NCI-H526 treated with DMSO at 0.1 percent for 48 hours (cell line): ENCODE measurements at places on chromosomes 11 and 22.

- DNase-seq: no peak
Measured at GRCh38 chr11:38835966-38836365, 2237.9 kb upstream of the RAG2 start.

GRCh38 chr22:39703928-39704639, 133.5 kb downstream of the CACNA1I start:
- DNase-seq: no peak

DNA sequence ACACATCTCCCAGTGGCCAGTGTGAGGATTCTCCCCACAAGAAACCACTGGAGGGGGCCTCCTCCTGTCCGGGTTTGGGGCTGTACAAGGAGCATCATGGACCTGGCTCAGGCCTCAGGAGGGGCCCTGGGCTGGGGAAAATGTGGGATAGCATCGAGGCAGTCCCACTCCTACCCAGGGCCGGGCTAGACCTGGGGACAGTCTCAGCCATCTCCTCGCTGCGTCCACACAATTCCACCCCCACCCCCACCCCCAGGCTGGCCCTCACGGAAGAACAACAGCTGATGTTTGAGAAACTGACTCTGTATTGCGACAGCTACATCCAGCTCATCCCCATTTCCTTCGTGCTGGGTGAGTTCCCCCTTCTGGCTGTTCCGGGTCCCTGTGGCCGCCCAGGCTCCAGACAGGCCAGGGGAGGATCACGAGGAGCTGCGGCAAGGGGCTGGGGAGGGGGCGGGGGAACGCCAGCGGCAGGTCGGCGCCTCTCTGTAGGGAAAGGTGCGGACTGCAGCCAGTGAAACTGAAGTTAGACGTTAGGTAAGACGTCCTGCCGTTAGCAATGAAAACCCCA, 4.8 kb downstream of the BEST1 start:
- DNase-seq: no peak

- no peak for DNase-seq
Measured at GRCh38 chr11:68950270-68950669, 30.5 kb downstream of the MRGPRD start.

GRCh38 chr11:85481862-85482261, 145.3 kb downstream of the DLG2 start:
- DNase-seq: no peak

DNA sequence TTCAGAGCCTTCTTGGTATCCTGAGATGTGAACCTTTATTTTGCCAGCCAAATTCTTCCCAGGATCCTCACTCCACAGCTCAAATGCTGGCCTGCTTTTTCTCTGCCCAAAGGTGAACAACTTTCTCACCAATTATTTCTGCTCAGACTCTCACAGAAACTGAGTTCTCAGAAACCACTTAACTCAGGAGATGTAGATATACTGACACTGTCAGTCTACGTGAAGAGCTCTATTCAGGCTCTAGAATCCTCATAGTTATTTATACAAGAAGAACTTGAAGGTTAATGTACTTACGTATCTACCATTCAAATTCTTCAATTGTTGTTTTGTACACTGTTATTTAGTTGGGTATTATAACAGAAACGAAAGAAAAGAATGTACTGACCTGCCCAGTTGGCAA, 666.1 kb downstream of the CNTN5 start:
- DNase-seq: no peak

- no peak for DNase-seq
Measured at GRCh38 chr11:60866911-60867870, at the start of gene ZP1. TSS of gene ZP1 (plus strand) at chr11:60867542. CDS start at chr11:60867562, 20 bp downstream.

GRCh38 chr11:93741882-93742226, 382 bp downstream of the C11orf54 start:
- DNase-seq: peak; percentile 89

GRCh38 chr11:76248210-76248609, 41.9 kb upstream of the WNT11 start:
- no peak for DNase-seq

GRCh38 chr11:13260963-13261588, 16.5 kb upstream of the BMAL1 start:
- no peak for DNase-seq

- no peak for DNase-seq
Measured at GRCh38 chr11:117011541-117011898, 86.7 kb downstream of the SIK3 start.

GRCh38 chr11:17188675-17189074, 19.1 kb downstream of the PIK3C2A start:
- no peak for DNase-seq

- DNase-seq: no peak
Measured at GRCh38 chr11:33899400-33900037, 7.6 kb upstream of the LMO2 start.

GRCh38 chr11:17591293-17591692, 44.2 kb downstream of the OTOG start:
- no peak for DNase-seq

- no peak for DNase-seq
Measured at GRCh38 chr11:75346912-75347647, 4.4 kb downstream of the ARRB1 start.

- DNase-seq: no peak
Measured at GRCh38 chr22:43100225-43100624, 10.3 kb upstream of the BIK start.

DNA sequence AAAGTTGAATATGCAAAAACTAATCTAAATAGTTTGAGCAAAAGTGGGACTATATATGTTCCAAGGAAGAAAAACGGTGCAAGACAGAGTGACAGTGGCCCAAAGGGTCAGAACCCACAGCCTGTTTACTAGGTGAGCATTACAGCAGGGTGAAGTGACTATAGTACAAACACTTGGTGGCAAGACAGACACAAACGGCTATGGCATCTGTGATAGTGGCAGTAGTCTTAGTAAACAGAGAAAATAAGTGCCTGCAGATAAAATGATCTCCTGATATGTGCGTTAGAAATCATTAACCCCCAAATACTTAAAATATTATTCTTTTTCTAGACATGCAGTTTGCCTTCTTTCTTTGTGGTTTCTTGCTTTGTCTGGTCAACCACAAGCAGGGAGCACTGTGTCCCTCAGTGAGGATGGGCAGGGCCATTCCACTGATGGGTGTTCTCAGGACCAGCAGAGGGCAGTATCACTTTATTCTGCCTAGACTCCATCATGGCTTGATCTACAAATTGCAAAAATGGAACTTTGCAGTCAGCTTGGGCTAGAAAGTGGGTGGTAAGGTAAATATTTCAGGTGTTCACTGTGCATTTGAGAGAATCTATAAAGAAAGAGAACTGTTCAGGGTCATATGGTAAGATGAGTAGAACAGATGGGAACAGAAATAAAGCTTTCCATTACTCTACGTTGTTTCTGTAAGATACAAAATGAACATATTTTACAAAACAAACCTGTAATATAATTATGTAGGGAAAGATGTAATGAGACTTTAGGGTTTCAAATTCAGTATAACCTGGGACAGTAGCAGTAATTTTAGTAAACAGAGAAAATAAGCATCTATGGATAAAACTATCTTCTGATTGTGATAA, 198.2 kb downstream of the SWAP70 start:
- DNase-seq: peak; percentile 53
